ENCODE measurements at places on chromosomes 7 and 10. TPM values are rescaled to one million over a fixed set of nuclear protein-coding genes. Genes with fewer than 3 reads are reported as not detected.

DNA sequence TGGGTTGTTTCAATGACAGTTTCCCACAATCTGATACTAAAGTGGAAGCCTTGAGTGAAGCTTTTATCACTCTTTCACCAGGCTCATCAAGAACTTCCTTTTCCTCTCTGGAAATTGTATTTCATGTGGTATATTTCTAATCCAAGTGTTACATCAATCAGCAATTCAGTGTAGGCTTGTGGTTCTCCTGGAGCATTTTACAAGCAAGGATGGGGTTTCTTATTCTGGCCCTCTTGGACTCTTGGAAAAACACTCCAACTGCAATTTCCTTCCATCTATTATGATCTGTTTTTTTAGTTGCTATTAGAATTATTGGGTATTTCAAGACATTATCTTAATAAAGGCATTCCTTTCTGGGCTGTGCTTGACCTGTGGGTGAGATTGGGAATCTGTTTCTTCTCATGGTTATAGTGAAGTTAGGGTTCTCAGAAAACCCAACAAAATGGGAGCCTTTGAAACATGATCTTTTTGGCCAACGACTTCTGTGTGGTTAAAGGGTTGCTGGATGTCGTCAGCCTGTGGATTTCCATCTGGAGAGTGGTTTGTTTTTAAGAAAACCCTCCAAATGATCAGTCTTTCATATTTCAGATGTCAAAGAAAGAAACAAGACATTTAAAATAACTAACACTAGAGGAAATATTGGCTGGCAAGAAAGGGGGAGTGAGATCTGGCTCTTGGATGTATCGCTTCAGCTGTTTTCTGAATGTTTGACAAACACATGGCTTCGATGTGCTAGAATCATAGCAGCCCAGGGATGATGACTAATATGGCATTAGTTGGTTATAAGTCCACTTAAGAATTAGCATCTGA lies 540.2 kb downstream of the LRMDA start:
- no peak for DNase-seq
- no peak overlapping the region for H3K4me3 ChIP-seq
- H3K4me1 ChIP-seq, result no peaks in the 10 kb centered on the region

DNA sequence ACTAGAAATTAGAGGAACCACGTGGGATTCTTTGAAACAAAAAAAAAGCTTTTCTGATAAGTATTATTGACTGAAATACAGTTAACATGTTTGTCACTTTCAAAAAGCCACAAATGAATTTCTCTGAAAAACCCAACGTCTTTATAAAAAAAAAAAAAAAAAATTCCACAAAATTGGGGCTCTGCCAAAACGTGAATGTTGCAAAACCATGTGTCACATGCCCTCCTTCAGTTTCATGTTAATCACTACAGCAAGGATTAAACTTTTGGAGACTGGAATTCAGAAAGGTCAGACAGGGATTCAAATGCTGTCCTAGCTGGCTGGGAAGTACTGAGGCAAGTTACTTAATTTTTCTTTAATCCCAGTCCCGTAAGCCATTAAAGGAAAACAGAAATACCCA lies 278.0 kb upstream of the KLF14 start:
- no peaks in the 10 kb centered on the region for H3K27me3 ChIP-seq
- peak overlapping the region; percentile 90 for H3K27ac ChIP-seq
- no peaks in the 10 kb centered on the region for H3K36me3 ChIP-seq
- H3K4me3 ChIP-seq, result peak overlapping the region; percentile 78

EN2 gene
- not detected for total RNA-seq

- DNase-seq, result no peak
- H3K4me3 ChIP-seq, result no peak overlapping the region
- no peak overlapping the region for H3K27ac ChIP-seq
- peaks cover 1% of the 10 kb centered on the region for H3K4me1 ChIP-seq
Measured at GRCh38 chr7:29924006-29924405, 65.6 kb downstream of the SCRN1 start.

GRCh38 chr7:158676171-158676840 lies 28.3 kb downstream of the NCAPG2 start:
- DNase-seq, result no peak
- peaks cover 4% of the 10 kb centered on the region for H3K36me3 ChIP-seq
- peaks cover 9% of the 10 kb centered on the region for H3K4me1 ChIP-seq
- H3K27me3 ChIP-seq, result no peaks in the 10 kb centered on the region

DNA sequence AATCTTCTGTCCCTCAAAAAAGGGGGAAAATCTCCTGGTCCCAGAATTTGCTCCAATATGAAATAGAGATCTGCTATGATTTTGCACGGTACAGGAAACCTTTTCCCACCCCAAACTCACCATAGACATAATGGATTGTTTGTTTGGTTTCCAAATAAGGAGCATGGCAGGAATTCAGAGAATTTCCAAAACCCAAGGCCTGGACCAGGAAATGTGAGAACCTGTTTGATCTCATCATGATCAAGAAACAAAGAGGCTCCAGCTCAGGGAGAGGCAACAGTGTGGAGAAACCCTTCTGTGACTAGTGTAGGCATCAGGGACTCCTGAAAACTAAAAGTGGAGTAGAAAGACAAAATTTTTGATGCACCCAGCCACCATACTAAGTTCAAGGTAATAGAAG lies 1548.1 kb upstream of the LRRTM3 start:
- DNase-seq, result no peak
- no peak overlapping the region for H3K27ac ChIP-seq
- H3K4me3 ChIP-seq, result no peak overlapping the region
- H3K4me1 ChIP-seq, result no peaks in the 10 kb centered on the region
- no peaks in the 10 kb centered on the region for H3K36me3 ChIP-seq

CNPY1 gene
- total RNA-seq, result not detected

- no peaks in the 10 kb centered on the region for H3K36me3 ChIP-seq
- H3K27me3 ChIP-seq, result peaks cover 19% of the 10 kb centered on the region
- H3K27ac ChIP-seq, result no peak overlapping the region
- DNase-seq, result no peak
Measured at GRCh38 chr10:75650648-75651047, 219.2 kb downstream of the LRMDA start.

ADCK2 gene
- 16.4 TPM for total RNA-seq

DNA sequence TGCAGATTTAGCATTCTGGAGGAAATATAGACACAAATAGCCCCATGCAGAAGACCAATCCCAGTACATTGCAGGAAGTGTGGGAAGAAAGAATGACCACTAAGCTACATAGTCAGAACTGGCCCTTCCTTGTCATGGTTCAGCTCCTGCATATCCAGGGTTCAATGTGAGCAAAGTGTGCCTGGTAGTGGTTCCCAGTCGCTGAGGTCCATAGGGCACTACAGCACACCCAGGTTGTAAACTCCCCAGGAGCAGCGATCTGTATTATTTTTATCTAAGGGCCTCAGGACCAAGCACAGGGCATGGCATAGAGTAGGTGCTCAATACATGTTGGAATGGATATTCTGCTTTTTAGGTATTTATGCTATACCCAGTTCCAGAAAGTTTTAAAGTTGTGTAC lies 114.4 kb downstream of the RTKN2 start:
- H3K4me3 ChIP-seq, result no peak overlapping the region
- no peak overlapping the region for H3K27ac ChIP-seq
- no peak for DNase-seq
- H3K36me3 ChIP-seq, result no peaks in the 10 kb centered on the region
- H3K27me3 ChIP-seq, result no peaks in the 10 kb centered on the region
- H3K4me1 ChIP-seq, result no peaks in the 10 kb centered on the region

DNA sequence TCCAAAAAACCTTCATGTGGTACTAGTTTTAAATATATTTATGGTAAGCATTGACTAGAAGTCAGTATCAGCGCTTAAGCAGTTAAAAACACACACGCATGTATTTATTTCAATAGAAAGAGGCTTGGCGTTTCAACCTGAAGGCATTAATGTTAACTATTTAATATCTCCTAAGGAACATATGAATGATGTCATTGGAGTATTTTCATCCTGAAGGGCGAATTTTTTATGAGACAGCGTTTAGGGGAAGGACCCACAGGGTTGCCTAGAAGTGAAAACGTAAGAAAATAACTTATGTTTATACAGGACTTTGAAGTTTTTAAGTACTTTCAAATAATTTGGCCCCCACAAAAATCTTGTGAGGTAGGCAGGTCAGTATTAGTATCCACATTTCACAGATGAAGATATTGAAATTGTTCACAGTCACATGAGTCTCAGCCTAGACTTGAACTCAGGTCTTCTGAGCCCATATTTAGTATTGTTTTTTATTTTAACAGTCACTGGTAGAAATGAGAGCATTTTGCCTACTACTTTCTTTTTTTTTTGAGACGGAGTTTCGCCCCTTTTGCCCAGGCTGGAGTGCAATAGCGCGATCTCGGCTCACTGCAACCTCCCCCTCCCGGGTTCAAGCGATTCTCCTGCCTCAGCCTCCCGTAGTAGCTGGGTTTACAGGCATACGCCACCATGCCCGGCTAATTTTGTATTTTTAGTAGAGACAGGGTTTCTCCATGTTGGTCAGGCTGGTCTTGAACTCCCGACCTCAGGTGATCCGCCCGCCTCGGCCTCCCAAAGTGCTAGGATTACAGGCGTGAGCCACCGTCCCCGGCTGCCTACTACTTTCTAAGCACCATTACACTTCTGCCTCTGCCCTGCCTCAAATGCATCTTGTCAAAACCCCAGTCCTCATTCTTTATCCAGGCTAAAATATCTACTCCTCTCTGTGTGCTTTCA lies 1.8 kb downstream of the SLK start:
- peak overlapping the region; percentile 93 for H3K4me3 ChIP-seq
- no peak for DNase-seq
- H3K27ac ChIP-seq, result peak overlapping the region; percentile 77
- peaks cover 5% of the 10 kb centered on the region for H3K36me3 ChIP-seq

PLAU gene
- 0.26 TPM for total RNA-seq

DNA sequence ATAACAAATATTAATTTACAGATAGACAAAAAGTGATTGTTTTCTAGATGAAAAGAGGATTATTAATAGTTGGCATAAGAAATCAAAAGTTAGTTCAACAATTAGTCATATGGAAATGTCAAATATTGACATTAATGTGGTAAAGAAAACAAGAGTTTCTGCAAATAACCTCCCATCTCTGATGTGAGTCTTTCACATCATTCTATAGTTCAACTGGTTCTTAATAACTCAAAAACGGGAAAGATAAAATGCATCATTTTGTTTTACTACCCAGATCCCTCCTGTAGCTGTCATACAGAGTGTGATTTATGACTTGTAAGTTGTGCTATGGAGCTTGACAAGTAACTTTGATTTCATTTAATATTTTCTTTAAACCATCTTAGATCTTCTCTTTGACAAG lies 594.8 kb downstream of the ZWINT start:
- no peaks in the 10 kb centered on the region for H3K4me1 ChIP-seq
- no peak for DNase-seq
- H3K27me3 ChIP-seq, result no peaks in the 10 kb centered on the region
- H3K36me3 ChIP-seq, result no peaks in the 10 kb centered on the region
- H3K4me3 ChIP-seq, result no peak overlapping the region

DNA sequence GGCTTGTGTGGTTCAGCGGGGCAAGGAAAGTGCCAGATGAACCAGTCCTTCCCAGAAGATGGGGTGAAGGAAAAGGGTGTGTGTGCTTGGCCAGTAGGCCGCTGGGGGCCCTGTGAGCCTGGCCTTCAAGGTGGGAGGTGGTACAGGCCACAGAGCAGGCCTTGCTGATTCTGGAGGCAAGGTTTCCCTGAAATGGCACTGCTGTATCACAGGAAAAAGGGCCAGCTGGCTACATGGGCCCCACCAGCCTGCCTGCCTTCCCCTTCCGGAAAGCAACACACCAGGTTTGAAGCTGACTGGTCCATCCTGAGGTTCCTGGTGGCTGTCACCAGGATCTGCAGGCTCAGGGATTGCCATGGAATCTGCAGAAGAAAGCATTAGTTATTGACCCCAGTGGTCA lies 12.5 kb downstream of the MMRN2 start:
- H3K36me3 ChIP-seq, result no peaks in the 10 kb centered on the region
- H3K27me3 ChIP-seq, result no peaks in the 10 kb centered on the region
- no peak for DNase-seq
- no peaks in the 10 kb centered on the region for H3K4me1 ChIP-seq
- no peak overlapping the region for H3K4me3 ChIP-seq
- H3K27ac ChIP-seq, result no peak overlapping the region

All from naive thymus-derived CD8-positive, alpha-beta T cell (primary cell).